ENCODE measurements at places on chromosomes 5 and 9.

- DNase-seq, result no peak
Observed at GRCh38 chr9:83422527-83422926, 115.7 kb downstream of the FRMD3 start.

GRCh38 chr9:135976944-135977343 is 15.8 kb upstream of the UBAC1 start:
- DNase-seq, result no peak

DNA sequence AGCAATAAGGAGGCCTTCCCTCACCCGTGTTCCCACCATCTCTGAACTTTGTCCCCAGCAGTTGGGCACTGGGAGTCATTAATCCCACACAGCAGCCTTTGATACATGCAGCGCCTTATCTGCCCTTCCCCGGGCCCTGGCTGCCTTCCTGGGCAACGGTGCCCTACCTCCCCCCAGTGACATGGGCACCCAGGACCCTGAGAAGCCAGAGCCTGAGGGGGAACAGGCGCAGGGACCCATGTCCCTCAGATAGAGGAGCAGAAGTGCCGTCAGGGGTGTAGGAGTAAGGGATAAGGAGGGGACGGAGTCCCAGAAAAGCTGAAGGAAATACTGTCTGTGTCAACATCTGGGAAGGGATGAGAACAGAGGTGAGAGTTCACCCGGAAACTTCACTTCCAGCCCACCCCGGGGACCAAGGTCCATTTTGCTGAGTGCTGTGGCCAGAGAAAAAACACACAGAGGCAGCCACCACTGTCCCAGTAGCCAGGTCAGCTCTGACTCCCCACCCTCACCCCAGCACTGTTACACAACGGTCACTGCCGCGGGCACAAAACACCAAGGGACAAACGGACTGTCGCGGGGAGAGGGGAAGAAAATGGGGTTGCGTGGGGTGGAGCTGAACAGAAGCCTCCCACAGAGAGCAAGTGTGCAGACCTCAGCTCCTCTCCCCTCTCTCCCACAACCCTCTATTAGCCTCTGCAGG is 3.8 kb downstream of the PCDH1 start:
- no peak for DNase-seq

DNA sequence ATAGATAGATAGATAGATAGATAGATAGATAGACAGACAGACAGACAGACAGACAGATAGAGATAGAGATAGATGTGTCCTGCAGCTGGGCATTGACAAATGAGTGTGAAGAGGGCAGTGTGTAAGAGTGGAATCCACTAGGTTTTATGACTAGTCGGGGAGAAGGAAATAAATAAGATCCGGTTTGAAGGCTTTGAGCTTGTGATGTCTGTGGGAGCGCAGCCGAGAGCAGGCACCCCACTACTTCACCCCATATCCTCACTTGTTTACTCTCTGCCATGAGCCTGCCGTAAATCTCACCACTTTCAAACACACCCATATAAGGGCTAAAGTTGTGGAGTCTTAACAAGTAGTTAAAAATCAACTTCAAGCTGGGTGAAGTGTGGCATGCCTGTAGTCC is 1.4 kb upstream of the SUSD1 start:
- DNase-seq, result no peak

GRCh38 chr5:178204935-178205748 is 809 bp downstream of the HNRNPAB start:
- DNase-seq, result peak; percentile 56

GRCh38 chr5:142860270-142860669 is 90.1 kb downstream of the ARHGAP26 start:
- DNase-seq, result no peak
